Heart right ventricle (tissue), 16 donors: ENCODE measurements at places on chromosomes 16 and 17. TPM values are rescaled to one million over a fixed set of nuclear protein-coding genes. Genes with fewer than 3 reads are reported as not detected.

Gene KRTAP17-1
- not detected for total RNA-seq

Gene ATF7IP2
- 47.8 TPM for total RNA-seq

Gene DPEP3
- not detected for total RNA-seq

Gene ST6GALNAC2
- total RNA-seq = 8.1 TPM

Gene ZPBP2
- not detected for total RNA-seq
